ENCODE measurements at places on chromosomes 6 and 20.

DNA sequence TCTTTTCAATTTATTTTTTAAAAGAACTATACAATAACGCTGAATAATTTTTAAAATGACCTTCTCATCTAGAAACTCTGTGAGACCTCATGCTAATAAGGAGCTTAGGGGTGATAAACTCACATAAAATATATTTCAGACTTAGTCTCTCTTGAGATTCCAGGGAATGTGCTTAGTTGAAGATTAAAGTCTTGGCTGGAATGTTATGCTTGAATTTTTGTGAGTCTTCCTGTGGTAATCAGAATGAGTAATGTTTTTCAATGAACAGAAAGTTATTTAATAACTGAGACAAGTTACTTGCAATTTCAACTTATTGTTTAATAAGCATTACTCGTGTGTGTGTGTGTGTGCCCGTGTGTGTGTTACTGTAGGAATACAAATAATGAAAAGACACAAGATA is 379.9 kb upstream of the EPHA7 start:
- no peak for DNase-seq

DNA sequence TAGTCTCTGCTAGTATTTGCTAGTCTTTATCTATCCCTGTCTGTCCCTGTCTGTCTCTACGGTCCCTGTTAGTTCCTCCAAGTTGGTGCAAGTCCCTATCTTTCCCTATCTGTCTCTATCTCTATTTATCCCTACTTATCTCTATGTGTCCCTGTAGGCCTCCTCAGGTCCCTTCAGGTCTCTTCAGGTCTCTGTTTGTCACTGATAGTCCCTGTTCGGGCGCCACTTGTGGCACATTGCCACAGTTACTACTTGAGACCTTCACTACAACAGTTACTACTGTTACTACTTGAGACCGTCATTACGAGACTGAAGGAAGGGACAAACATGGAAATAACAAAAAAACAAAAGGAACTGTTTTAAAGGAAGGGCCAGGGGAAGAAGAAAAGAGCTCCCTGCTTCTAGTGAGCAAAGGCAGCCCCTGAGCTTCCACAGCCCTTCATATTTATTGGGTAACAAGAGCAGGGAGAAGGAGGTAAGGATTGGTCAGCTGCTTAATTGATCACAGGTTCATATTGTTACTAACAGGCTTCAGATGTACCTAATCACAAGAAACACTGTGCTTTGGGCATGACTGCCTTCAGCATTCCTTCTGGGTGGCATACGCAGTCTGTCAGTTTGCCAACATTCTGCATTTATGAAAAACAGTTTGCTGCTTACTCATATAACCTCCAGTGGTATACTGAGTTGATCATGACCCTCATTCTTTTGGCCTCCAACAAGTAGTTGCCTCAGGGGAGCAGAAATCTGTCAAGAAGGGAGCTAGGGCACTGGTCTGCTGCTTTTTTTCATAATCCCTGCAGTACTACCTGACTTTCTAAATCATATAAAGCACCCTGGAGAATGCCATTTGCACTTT is 8.4 kb downstream of the EPB41L2 start:
- DNase-seq = no peak

DNA sequence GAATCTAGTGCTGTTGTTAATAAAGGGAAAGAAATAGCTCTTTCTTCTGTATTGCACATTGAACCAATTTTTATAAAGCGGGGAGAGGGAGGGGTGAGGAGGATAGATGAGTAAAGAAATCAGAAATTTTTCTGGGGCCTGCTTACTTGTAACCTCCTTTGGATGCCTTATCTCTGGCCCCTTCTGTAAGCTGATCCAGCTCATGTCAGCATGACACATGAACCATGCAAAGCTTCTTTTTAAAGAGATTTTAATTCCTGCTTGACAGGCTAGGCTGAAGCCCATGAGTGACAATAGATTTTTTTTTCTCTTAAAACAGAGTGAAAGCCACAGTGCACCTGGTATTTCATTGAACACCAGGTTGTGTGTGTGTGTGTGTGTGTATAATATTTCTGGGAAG is 325.3 kb downstream of the PRL start:
- DNase-seq = no peak

GRCh38 chr6:105193647-105194046 is 13.8 kb upstream of the POPDC3 start:
- DNase-seq = no peak

DNA sequence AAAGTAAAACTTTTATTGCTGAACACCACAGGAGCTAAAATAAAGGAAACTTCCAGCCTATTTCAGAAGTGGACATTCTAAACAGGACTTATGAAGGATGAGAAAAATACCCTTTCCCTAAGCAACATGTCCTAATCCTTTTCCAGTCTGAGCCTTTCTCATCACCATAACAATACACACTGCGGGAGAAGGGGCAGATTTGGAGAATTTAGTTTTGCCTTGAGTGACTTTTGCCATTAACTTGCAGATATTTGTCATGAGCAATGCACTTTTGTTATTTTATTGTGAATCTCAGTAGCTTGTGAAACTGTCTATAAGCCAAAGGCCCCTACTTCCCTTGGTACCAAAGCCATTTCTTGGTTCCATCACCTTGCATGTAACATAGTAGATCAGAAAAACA is 53.0 kb upstream of the OLIG3 start:
- DNase-seq = no peak

- DNase-seq = peak; percentile 71
Observed at GRCh38 chr6:27502508-27503435, 29.9 kb upstream of the ZNF184 start.

- DNase-seq = no peak
Observed at GRCh38 chr6:105484238-105485161, 81.6 kb upstream of the PREP start.

DNA sequence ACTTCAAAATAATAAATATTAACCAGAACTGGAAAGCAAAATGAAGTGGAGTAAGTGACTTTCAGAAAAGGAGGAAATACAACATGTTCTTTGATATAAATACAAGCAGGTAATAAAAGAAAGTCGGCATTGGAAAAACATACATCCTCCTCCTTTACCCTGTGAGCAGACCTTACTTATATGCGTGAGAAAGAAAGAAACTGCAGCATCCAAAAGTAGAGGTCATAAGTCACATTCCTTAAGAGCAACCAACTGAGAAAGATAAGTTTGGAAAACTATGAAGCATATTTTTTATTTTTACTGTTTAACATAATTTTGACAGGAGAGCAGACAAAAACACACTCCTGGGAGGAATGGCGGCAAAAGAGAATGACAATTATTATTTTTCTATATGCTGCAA is 155.5 kb downstream of the HACE1 start:
- no peak for DNase-seq

DNA sequence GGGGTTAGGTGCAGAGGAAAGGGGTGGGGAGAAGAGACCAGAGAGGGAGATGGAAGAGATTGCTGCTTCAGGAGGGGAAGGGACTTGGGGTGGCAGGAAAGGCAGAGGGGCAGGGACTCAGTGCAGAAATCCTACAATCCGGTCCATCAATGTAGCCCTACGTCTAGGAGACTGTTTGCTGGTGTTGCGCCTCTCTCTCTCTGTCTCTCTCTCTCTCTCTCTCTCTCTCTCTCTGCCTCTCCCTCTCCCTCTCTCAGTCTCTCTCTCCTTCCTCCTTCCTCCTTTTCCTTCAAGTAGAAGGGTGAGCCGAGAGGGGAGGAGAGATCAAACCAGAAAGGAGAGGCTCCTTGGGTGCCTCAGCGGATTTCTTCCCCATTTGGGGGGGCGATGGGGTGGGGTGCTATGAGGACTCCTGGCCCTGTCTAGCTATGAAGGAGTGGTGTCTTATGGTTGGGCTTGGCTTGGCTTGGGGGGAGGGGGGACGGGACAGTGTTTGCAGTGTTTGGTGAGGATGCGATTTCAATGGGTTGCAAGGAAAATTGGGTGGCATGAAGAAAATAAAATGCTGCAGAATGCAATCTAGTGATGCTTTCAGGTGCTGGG is 181.2 kb downstream of the TBXT start:
- DNase-seq = no peak

GRCh38 chr20:896501-897025 is 19.6 kb downstream of the ANGPT4 start:
- DNase-seq = no peak

DNA sequence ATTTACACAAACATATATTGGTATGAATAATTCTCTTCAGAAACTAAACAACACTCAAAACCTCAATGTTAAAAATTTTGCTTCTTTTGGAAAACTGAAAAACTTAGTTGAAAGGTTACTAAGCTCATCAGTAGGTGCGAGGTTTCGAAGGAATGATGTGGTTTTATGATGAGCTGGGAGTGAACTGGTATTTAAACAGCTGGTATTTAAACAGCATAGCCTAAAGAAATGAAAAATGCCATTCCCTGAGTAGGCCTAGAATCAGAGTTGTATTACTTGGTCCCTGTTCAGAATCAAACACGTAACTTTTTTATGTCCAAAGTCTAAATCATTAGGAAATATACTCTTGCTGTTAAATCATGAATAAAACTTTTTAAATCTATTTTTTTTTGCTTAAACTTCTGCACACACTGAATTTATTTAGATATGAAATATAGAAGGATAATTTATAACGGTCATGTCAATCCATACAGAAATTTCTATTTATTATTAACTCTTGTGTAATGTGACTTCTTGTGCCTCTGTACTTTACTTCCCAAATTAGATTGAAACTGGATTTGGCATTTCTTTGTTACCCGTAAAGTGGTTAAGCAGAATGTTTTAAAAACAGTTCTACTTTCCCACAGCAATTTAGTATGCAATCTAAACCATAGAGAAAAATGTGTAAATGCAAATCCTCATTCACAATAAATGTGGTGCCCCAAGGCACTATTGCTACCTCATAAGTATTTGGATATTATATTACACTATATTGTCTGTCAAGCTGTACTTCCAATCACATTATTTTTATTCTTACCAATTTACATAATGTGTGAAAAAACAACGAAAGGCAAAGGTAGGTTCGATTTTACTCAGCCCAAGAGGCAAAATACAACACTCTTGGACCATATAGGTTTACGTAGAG is 124.1 kb downstream of the HS3ST5 start:
- DNase-seq = no peak

- no peak for DNase-seq
Observed at GRCh38 chr6:169487579-169488436, 214.0 kb downstream of the WDR27 start.

DNA sequence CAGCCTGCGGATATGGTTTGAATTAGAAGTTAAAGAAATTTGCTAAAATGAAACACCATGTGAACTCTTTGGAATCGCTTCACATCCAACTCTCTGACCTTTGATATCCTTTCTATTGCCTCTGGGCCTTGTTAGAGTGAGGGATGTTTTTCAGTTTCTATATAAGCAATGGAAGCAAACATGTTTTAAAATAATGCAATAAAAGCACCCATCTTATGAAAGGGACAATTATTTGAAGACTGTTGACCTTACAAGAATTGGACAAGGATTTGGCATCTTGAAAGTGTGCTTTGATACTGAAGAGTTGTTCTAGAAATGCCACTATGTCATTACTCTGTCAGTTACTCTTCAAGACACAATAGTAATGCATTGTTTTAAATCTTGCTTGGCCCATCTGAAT is 221.4 kb downstream of the PLCB4 start:
- no peak for DNase-seq

- DNase-seq = no peak
Observed at GRCh38 chr6:119442776-119443184, 93.2 kb upstream of the MAN1A1 start.
